ENCODE measurements at places on chromosomes 13 and 19.
A peak's percentile ranks its signal among the peaks of the same experiment; 100 is the strongest.

DNA sequence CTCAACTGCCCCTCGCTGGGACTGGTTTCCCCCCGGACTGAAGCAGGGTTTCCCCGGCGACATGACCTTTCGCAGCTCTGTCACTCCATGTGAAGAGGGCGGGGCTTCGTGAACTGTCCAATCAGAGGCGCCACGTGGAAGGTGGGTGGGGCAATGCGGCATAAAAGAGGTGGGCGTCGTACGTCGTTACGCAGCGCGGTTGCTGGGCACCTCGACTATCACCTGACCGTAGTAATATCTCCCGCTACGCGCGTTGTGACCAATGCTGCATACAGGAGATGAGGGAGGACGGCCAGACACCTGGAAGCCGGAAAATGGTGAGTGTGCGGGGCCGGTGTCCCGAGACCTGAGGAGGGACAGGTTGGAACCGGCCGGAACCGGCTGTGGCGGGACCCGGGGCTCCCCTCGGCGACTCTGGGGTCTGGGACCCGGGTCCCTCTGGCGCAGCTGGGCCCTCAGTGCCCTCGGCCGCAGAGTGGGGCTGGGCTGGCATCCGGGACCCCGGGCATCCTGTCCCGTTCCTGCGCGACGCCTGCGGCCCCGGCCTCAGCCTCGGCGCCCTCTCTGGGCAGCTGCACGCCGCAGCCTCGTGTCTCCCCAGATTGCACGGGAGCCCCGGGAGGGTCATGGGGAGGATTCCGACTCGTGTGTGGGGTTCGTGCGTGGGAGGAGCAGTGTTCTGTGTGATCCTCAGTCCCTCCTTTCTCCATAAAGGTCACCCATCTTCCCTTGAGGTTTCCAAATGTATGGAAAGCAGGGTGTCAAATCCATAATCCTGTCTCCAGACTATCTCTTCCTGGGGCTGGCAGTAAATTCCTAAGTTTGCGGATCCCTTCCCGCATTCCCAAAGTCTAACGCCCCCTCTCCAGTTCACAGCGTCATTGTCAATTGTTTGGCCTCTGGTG, 32.2 kb downstream of the ZNF136 start:
- peak; percentile 97 for DNase-seq
- H3K27me3 ChIP-seq, result no peaks in the 10 kb centered on the region
- H3K36me3 ChIP-seq, result no peaks in the 10 kb centered on the region

- no peak overlapping the region for H3K4me3 ChIP-seq
- H3K27ac ChIP-seq, result no peak overlapping the region
- no peaks in the 10 kb centered on the region for H3K27me3 ChIP-seq
These were observed 215.5 kb downstream of the POSTN start for GRCh38 chr13:37383046-37383445.

GRCh38 chr13:107643615-107644014, 571.7 kb downstream of the LIG4 start:
- DNase-seq, result no peak
- H3K27ac ChIP-seq, result no peak overlapping the region
- no peaks in the 10 kb centered on the region for H3K4me1 ChIP-seq
- H3K36me3 ChIP-seq, result no peaks in the 10 kb centered on the region
- no peak overlapping the region for H3K4me3 ChIP-seq

DNA sequence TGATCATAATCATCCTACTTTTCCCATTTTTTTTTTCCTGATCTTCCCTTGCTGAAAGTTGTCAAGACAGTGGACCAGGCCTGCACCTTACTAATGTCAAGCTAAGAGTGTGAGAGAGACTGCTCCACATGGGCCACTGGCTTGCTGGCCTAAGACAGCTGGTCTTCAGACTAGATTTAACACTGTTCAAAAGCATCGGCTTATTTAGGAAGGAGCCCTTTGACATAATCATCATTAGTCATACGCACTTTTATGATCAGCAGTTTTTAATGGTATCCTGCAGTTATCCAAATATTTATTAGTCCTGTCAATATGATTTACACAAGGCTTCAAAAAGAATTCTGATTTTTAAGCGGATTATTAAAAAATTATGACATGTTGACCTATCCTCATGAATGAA, 270.6 kb downstream of the DNAJC15 start:
- H3K36me3 ChIP-seq, result no peaks in the 10 kb centered on the region
- DNase-seq, result no peak
- no peak overlapping the region for H3K27ac ChIP-seq
- no peak overlapping the region for H3K4me3 ChIP-seq
- H3K27me3 ChIP-seq, result no peaks in the 10 kb centered on the region
- peaks cover 3% of the 10 kb centered on the region for H3K4me1 ChIP-seq

DNA sequence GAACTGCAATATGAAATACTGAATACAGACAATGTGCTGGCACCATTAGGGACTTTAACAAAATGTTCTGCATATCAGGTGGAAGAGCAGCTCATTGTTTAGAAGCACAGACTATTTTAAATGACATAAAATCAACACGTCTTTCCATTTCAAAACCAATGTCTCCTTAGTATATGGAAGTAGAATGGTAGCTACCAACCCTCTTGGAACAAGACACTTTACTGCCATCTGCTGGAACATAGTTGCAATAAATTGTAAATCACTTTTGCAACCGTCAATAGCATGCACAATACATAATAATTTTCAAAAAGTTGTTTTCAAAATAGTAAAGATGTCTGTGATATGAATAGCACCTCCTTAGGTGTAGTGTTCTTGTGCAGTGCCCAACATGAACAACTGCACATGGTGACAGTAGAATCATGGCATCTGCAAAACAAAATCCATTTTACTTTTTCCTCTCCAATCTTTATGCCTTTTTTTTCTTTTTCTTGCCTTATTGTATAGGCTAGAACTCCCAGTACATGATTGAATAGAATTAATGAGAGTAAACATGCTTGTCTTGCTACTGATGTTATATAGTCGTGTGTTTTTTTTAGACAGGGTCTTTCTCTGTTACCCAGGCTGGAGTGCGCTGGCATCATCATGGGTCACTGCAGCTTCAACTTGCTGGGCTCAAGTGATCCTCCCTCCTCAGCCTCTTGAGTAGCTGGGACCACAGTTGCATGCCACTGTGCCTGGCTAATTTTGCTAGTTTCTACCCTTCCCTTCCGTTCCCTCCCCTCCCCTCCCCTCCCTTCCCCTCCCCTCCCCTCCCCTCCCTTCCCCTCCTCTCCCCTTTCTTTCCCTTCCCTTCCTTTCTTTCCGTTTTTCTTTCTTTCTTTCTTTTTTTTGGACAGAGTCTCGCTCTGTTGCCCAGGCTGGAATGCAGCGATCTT, 7.8 kb upstream of the LYPD5 start:
- no peaks in the 10 kb centered on the region for H3K36me3 ChIP-seq
- H3K4me3 ChIP-seq, result no peak overlapping the region
- H3K27me3 ChIP-seq, result no peaks in the 10 kb centered on the region
- no peak overlapping the region for H3K27ac ChIP-seq
- H3K4me1 ChIP-seq, result no peaks in the 10 kb centered on the region

DNA sequence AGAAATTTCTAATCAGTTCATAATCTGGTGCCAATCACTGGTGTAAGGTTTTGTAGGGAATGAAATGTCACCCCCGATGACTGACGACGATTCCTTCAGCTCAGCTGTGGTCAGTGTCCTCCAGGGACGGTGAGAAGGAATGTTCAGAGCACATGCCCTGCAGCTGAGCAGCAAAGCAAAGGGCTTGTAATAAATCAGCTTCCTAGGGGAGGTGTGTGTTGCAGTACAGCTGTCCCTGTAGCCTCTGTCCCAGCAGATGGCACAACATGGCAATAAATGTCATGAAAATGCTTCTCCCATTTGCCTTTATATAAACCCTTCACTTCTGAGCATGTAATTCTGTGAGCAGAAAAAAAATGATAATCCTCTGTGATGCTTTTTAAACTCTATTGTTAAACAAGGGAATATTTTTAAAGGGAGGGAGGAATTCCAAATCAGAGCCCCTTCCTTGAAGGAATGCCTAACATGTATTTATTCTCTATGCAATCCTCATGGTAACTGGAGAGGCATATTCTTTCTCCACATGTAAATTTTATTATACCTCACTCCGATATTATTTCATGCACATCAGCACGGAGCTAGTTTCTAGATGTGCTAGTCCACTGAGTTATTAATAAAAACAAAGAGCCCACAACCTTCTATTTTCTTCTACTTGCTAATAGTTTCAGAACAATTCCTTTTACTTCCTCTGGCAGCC, 102.5 kb downstream of the FAM216B start:
- DNase-seq, result peak; percentile 16
- H3K27me3 ChIP-seq, result no peaks in the 10 kb centered on the region
- H3K27ac ChIP-seq, result no peak overlapping the region
- peaks cover 2% of the 10 kb centered on the region for H3K4me1 ChIP-seq
- no peak overlapping the region for H3K4me3 ChIP-seq

DNA sequence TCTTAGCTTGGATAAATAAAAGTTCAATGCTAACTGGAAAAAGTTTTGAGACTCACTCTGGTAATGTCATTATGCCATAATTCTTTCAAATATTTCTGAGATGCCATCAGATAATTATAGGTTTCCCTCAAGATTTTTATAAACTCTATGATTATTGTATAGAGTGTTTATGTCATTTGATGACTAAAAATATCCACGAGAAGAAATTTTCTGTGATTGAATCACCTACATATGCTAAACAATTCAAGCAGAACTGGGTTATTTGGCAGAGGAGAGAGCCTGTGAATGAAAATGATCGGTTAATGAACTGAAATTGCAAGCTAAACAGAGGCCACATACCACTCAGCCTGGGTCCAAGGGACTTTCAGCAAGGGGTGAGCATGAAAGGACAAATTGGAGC, 92.6 kb upstream of the TSC22D1 start:
- no peak overlapping the region for H3K4me3 ChIP-seq
- no peaks in the 10 kb centered on the region for H3K27me3 ChIP-seq
- H3K27ac ChIP-seq, result no peak overlapping the region
- no peaks in the 10 kb centered on the region for H3K4me1 ChIP-seq

GRCh38 chr13:54536112-54536511, 1507.5 kb downstream of the OLFM4 start:
- no peaks in the 10 kb centered on the region for H3K27me3 ChIP-seq
- H3K36me3 ChIP-seq, result no peaks in the 10 kb centered on the region
- H3K4me3 ChIP-seq, result no peak overlapping the region
- H3K27ac ChIP-seq, result no peak overlapping the region
- peaks cover 5% of the 10 kb centered on the region for H3K4me1 ChIP-seq

GRCh38 chr13:64928696-64929499, 2301.2 kb downstream of the PCDH9 start:
- no peak overlapping the region for H3K27ac ChIP-seq
- no peaks in the 10 kb centered on the region for H3K4me1 ChIP-seq
- H3K36me3 ChIP-seq, result no peaks in the 10 kb centered on the region
- no peaks in the 10 kb centered on the region for H3K27me3 ChIP-seq
- no peak for DNase-seq
- H3K4me3 ChIP-seq, result no peak overlapping the region

- peaks cover 5% of the 10 kb centered on the region for H3K4me1 ChIP-seq
- no peak overlapping the region for H3K27ac ChIP-seq
- H3K4me3 ChIP-seq, result no peak overlapping the region
- H3K27me3 ChIP-seq, result peaks cover 5% of the 10 kb centered on the region
- DNase-seq, result no peak
These were observed 2.2 kb downstream of the ARHGEF7 start for GRCh38 chr13:111117289-111117688.

GRCh38 chr13:46121033-46121432, 16.2 kb upstream of the CPB2 start:
- peak; percentile 67 for DNase-seq
- peaks cover 20% of the 10 kb centered on the region for H3K4me1 ChIP-seq
- H3K36me3 ChIP-seq, result no peaks in the 10 kb centered on the region
- H3K27ac ChIP-seq, result peak overlapping the region; percentile 82
- H3K27me3 ChIP-seq, result no peaks in the 10 kb centered on the region

- no peaks in the 10 kb centered on the region for H3K27me3 ChIP-seq
- H3K36me3 ChIP-seq, result no peaks in the 10 kb centered on the region
- no peaks in the 10 kb centered on the region for H3K4me1 ChIP-seq
- no peak overlapping the region for H3K27ac ChIP-seq
- H3K4me3 ChIP-seq, result no peak overlapping the region
These were observed 42.8 kb upstream of the GTF3A start for GRCh38 chr13:27381601-27382000.

DNA sequence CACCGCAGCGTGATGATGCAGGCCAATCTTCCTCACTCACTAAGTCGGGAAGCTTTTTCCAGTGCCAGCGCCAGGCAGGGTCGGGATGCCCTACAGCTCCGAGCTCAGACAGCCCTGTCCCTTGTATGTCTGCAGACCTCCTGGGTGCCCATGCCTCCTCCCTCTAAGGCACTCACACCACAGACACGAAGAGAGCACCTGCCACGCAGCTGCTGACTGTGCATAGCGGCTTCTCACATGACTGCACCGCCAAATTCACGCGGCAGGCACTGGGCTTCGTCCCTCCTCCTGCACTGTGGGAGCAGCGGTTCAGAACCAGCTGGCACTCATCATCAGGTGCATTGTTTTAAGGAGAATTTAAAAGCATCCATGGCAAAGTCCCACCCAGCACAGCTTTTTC, 88.1 kb downstream of the SLC7A1 start:
- H3K36me3 ChIP-seq, result no peaks in the 10 kb centered on the region
- peak; percentile 73 for DNase-seq
- H3K27ac ChIP-seq, result no peak overlapping the region
- H3K27me3 ChIP-seq, result no peaks in the 10 kb centered on the region

- H3K27ac ChIP-seq, result no peak overlapping the region
- H3K27me3 ChIP-seq, result no peaks in the 10 kb centered on the region
- H3K4me1 ChIP-seq, result no peaks in the 10 kb centered on the region
- H3K4me3 ChIP-seq, result no peak overlapping the region
These were observed 79.9 kb upstream of the MYCBP2 start for GRCh38 chr13:77406644-77407440.

GRCh38 chr13:112161521-112162301, 94.8 kb downstream of the SOX1 start:
- no peak overlapping the region for H3K4me3 ChIP-seq
- H3K27me3 ChIP-seq, result no peaks in the 10 kb centered on the region
- no peaks in the 10 kb centered on the region for H3K4me1 ChIP-seq

DNA sequence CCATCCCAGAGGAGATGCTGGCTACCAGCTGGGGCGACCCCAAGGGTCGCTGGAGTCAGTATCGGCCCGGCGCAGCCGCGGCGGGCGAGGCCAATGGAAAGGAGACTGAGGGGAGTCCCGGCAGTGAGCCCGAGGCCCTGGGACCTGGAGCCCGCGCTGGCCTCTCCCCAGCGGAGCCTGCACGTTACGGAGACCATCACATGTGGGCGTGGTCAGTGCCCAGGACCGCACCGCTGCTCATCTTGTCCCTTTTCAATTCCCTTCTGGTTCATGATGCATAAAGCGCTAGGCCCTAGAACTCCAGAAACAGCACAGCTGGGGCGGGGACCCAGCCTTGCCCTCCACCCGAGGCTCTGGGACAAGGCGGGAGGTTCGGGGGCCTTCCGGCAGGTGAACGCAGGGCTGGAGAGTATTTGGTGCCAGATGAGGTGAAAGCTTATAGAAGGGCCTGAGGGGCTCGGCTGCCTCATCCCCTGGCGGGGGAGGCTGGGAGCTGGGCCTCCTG, 8.0 kb downstream of the C19orf25 start:
- no peaks in the 10 kb centered on the region for H3K36me3 ChIP-seq
- DNase-seq, result peak; percentile 14
- no peak overlapping the region for H3K4me3 ChIP-seq

- peaks cover 45% of the 10 kb centered on the region for H3K4me1 ChIP-seq
- H3K27ac ChIP-seq, result no peak overlapping the region
- peaks cover 33% of the 10 kb centered on the region for H3K36me3 ChIP-seq
These were observed 560 bp downstream of the TMEM86B start for GRCh38 chr19:55228015-55228391.

GRCh38 chr13:45393941-45394570, 24.1 kb downstream of the SLC25A30 start:
- peak overlapping the region; percentile 50 for H3K27ac ChIP-seq
- H3K36me3 ChIP-seq, result no peaks in the 10 kb centered on the region
- no peaks in the 10 kb centered on the region for H3K27me3 ChIP-seq
- peaks cover 18% of the 10 kb centered on the region for H3K4me1 ChIP-seq
- no peak overlapping the region for H3K4me3 ChIP-seq
- peak; percentile 68 for DNase-seq

GRCh38 chr13:107534548-107534947, 680.8 kb downstream of the LIG4 start:
- no peaks in the 10 kb centered on the region for H3K36me3 ChIP-seq
- H3K27ac ChIP-seq, result no peak overlapping the region
- no peaks in the 10 kb centered on the region for H3K4me1 ChIP-seq
- H3K4me3 ChIP-seq, result no peak overlapping the region
- H3K27me3 ChIP-seq, result no peaks in the 10 kb centered on the region
